ENCODE measurements at places on chromosomes 1 and 21. TPM values are rescaled to one million over a fixed set of nuclear protein-coding genes. Genes with fewer than 3 reads are reported as not detected.

DNA sequence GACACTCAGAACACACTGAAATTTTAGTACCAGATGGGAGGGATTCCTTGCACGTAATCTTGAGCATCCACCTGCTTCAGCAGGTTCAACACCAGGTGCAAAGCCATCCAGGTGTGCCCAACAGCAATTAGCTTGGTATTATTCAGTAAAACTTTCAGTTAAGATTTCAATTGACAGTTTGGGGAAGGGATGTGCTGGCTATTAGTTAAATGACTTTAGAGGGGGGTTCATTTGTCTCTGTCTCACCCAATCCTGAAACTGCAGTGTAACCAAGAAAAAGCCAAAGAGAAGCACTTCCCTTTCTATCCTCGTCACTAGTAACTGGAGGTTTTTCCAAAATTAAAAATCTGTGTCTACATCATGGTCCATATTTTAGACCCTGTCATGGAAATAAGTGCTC lies 90.9 kb downstream of the PIK3R3 start:
- H3K27ac ChIP-seq = no peak overlapping the region
- no peak overlapping the region for H3K4me3 ChIP-seq
- no peaks in the 10 kb centered on the region for H3K27me3 ChIP-seq
- peaks cover 9% of the 10 kb centered on the region for H3K4me1 ChIP-seq

- no peak overlapping the region for H3K4me3 ChIP-seq
- H3K27ac ChIP-seq = no peak overlapping the region
- DNase-seq = no peak
- H3K4me1 ChIP-seq = no peaks in the 10 kb centered on the region
- H3K27me3 ChIP-seq = peaks cover 3% of the 10 kb centered on the region
- H3K36me3 ChIP-seq = no peaks in the 10 kb centered on the region
These were observed 594.4 kb downstream of the MATN1 start for GRCh38 chr1:30129001-30129408.

DNA sequence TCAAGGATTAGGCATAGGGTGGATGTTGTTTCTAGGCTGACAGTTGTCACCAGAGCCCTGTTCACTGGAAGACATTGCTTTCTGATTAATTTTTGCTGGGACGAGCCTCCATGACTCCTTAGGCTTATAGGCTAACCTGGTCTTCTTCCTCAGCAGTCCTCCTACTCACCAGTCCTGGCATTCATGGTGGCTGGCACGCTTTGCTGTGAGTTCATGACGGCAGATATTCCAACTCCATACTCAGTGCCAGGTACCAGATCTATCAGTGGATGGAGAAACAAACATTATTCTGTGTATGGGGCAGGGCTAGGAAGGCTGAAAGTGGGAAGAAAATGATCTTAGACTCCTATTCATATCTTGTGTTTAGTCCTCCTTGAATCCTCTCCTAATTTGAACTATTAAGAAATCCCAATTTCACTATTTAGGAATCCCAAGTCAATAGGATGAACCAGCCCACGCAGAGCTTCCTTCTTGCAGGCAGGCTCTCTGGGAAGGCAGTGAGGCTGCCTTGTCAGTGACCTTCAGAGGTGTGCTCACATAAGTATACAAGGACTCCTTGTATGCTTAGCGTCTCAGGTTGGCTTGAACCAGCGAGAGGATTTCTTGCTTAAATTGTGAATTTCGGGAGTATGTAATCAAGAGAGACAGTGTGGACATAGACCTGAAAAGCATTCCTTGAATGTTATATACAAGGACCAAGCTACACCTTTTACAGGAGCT lies 174.6 kb upstream of the KIAA0040 start:
- no peak overlapping the region for H3K27ac ChIP-seq
- H3K4me1 ChIP-seq = no peaks in the 10 kb centered on the region
- no peak for DNase-seq

DNA sequence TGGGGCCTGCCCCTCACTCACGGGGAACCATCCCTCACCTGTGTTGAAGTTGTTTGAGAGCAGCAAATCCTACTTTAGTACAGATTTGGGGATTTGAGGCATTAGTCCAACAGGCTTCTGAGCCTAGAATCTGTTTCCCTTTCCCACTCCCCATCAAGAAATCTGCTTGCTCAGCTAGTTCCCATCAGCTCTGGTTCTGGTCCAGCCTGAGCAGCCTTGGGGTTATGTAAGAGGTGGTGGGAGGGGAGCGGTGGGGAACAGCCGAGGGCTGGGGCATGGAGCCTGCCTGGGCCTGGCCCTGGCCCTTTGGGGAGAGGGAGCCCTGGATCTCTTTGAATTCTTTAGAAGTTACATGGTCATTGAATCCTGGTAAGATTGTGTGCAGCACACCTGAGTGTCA lies 4.1 kb downstream of the GSTM5 start:
- peaks cover 3% of the 10 kb centered on the region for H3K4me1 ChIP-seq
- H3K27me3 ChIP-seq = no peaks in the 10 kb centered on the region
- H3K4me3 ChIP-seq = no peak overlapping the region
- H3K36me3 ChIP-seq = no peaks in the 10 kb centered on the region
- H3K27ac ChIP-seq = no peak overlapping the region
- DNase-seq = no peak

- H3K27me3 ChIP-seq = no peaks in the 10 kb centered on the region
- H3K4me3 ChIP-seq = no peak overlapping the region
- DNase-seq = no peak
- no peak overlapping the region for H3K27ac ChIP-seq
- no peaks in the 10 kb centered on the region for H3K4me1 ChIP-seq
- no peaks in the 10 kb centered on the region for H3K36me3 ChIP-seq
These were observed 86.7 kb downstream of the PEX14 start for GRCh38 chr1:10561497-10561896.

- no peak for DNase-seq
- H3K4me3 ChIP-seq = no peak overlapping the region
- peak overlapping the region; percentile 79 for H3K27ac ChIP-seq
- H3K36me3 ChIP-seq = no peaks in the 10 kb centered on the region
- H3K4me1 ChIP-seq = peaks cover 10% of the 10 kb centered on the region
These were observed 32.2 kb upstream of the ANGPTL7 start for GRCh38 chr1:11156963-11157362.

- H3K4me1 ChIP-seq = no peaks in the 10 kb centered on the region
- H3K27me3 ChIP-seq = no peaks in the 10 kb centered on the region
- DNase-seq = no peak
- H3K36me3 ChIP-seq = no peaks in the 10 kb centered on the region
These were observed 149.2 kb upstream of the PLXNA2 start for GRCh38 chr1:208393416-208393815.

GRCh38 chr21:42107177-42107880 lies 36.2 kb downstream of the UMODL1 start:
- no peaks in the 10 kb centered on the region for H3K27me3 ChIP-seq
- no peak overlapping the region for H3K27ac ChIP-seq
- no peak overlapping the region for H3K4me3 ChIP-seq
- H3K4me1 ChIP-seq = peaks cover 14% of the 10 kb centered on the region
- no peaks in the 10 kb centered on the region for H3K36me3 ChIP-seq
- DNase-seq = no peak

GRCh38 chr1:207875532-207875931 lies 35.4 kb downstream of the CD34 start:
- H3K4me1 ChIP-seq = peaks cover 11% of the 10 kb centered on the region
- H3K27ac ChIP-seq = no peak overlapping the region
- H3K27me3 ChIP-seq = peaks cover 4% of the 10 kb centered on the region
- no peak for DNase-seq
- H3K4me3 ChIP-seq = no peak overlapping the region
- H3K36me3 ChIP-seq = no peaks in the 10 kb centered on the region

DNA sequence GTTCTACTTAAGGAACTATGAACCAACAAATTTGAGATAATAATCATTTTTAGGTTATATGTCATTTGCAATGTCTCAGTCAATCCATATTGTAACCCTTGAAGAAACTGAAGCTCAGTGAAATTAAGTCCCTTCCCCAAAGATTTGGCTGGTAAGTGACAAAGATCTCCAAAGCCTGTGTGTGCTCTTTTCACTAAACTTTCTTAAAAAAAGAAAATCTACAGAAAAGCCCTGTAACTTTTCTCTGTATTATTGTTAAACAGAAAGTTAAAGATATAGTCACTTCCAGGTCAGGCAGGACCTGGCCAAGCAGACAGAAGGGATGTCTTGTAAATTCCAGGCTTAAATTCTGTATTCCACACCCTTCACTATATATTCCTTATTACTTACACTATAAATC lies 1.5 kb downstream of the LIX1L start:
- H3K27ac ChIP-seq = peak overlapping the region; percentile 88
- H3K4me1 ChIP-seq = peaks cover 21% of the 10 kb centered on the region
- peak overlapping the region; percentile 60 for H3K4me3 ChIP-seq
- no peaks in the 10 kb centered on the region for H3K36me3 ChIP-seq
- DNase-seq = no peak
- peaks cover 15% of the 10 kb centered on the region for H3K27me3 ChIP-seq

DNA sequence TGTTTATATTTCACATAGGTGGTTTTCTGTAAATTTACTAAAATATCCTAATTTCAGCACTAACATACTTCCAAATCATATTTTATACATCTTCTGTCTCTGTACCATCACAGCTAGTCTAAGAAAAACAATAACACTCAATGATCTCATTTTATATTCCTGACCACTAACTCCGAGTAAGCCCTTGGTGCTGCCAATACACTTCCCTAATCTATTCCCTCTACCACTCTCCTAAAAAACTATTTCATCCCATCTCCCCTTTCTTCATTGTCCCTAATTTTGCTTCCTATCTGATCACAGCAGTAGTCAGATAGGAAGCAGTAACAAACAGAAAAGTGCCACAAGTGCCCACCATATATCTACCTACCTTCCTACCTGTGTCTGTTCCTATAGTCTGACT lies 36.2 kb downstream of the ASH1L start:
- H3K27me3 ChIP-seq = no peaks in the 10 kb centered on the region
- H3K4me1 ChIP-seq = no peaks in the 10 kb centered on the region
- no peaks in the 10 kb centered on the region for H3K36me3 ChIP-seq
- no peak for DNase-seq
- no peak overlapping the region for H3K4me3 ChIP-seq
- no peak overlapping the region for H3K27ac ChIP-seq

- H3K27ac ChIP-seq = no peak overlapping the region
- no peaks in the 10 kb centered on the region for H3K27me3 ChIP-seq
These were observed 33.6 kb downstream of the RGS21 start for GRCh38 chr1:192350356-192350755.

DNA sequence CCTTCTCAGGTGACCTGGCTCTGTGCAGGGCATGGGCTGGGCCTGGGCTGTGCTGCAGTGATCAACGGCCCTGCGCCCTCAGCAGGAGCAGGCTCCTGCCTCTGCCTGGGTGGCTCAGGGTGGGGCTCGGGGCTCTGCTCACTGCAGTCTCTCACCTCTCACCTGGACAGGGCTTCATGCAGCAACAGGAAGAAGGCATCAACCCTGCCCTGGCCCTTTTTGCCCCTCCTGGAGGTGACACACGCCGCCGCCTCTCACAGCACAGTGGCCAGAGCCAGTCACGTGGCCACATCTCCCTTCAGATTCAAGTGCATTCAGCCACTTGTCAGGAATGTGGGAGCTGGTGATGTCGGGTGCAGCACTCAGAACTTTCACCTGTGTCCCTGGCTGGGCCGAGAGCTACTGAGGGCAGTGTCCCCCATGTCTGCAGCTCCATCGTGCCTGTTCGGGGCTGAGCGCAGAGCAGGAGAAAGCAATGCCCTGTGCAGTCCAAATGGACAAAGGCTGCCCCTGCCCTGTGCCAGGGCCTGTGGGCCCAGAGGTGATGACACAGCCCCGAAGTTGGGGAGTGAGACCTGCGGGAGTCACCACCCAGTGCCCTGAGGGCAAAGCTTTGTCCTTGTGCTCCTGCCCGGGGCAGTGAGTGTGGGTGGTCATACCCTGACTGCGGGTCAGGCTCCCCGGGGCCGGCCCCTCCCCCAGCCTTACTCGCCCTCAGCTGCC lies 314.0 kb downstream of the PTPRU start:
- peak; percentile 28 for DNase-seq
- no peak overlapping the region for H3K27ac ChIP-seq
- no peaks in the 10 kb centered on the region for H3K36me3 ChIP-seq
- no peak overlapping the region for H3K4me3 ChIP-seq

DNA sequence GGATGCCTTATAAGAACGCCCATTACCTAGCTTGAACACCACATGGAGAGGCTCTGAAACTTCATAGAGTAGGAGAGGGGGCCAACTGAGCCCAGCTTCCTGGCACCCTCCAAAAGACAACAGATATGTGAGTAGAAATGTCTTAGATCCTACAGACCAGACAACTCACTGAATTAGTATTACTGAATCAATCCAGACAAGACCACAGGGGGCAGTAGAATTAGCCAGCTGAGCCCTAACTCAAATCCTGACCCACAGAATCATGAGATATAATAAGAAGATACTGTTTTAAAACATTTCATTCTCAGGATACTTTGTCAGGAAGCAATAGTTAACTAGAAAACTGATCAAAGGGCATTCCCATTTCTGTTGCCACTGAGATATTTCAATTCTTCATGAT lies 45.8 kb upstream of the C1orf21 start:
- H3K27me3 ChIP-seq = no peaks in the 10 kb centered on the region
- no peak overlapping the region for H3K27ac ChIP-seq
- no peak for DNase-seq
- H3K4me1 ChIP-seq = no peaks in the 10 kb centered on the region

DNA sequence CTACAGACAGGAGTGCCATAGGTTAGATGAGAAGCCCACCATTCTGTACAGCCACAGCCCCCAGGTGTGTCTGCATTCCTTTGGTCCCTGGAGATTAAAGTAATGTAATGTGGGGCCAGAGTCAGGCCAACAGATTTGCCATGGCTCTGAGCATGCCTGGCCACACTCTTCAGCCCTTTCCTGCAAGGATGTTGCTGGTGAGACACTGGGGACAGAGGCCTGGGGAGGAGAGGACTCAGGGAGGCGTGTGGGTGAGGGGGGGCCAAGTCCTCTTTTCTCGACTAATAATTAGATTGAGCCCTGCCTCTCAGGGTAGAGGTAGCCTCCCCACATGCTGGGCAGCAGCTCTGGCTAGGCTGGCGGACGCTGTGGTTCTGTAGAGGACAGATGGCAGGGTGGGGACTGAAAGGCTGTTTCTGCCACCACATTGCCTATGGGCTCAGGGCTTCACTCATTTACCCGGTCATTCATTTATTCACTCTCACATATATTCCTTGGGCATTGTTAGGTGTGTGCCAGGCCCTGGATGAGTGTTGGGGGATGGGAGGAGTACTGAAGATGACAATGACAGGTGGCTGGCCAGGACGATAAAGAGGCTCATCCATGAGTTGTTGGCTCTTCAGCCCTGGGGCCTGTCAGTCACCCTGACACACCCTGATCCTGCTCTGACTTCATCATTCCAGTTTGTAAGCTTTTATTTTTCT lies 7.1 kb upstream of the PRCC start:
- no peaks in the 10 kb centered on the region for H3K4me1 ChIP-seq
- DNase-seq = no peak
- H3K27ac ChIP-seq = no peak overlapping the region
- H3K27me3 ChIP-seq = no peaks in the 10 kb centered on the region
- no peaks in the 10 kb centered on the region for H3K36me3 ChIP-seq

GRCh38 chr1:118868387-118868786 lies 119.8 kb downstream of the TBX15 start:
- no peaks in the 10 kb centered on the region for H3K36me3 ChIP-seq

Gene TLCD4
- 9.7 TPM for polyA plus RNA-seq

Gene KIF26B
- 11.3 TPM for polyA plus RNA-seq

Gene CD244
- polyA plus RNA-seq = 1.2 TPM

Gene SPATA21
- polyA plus RNA-seq = 0.92 TPM

Gene OR2T35
- not detected for polyA plus RNA-seq

Gene MCOLN2
- polyA plus RNA-seq = 1.2 TPM
